Stimulated activated CD4-positive, alpha-beta T cell treated with anti-CD3 and anti-CD28 coated beads, Interleukin-12 subunit alpha, Interleukin-12 subunit beta, amount 100 ng/mL, for 24 hours (primary cell): ENCODE measurements at places on chromosomes 12 and 14.
A peak's percentile ranks its signal among the peaks of the same experiment; 100 is the strongest.

DNA sequence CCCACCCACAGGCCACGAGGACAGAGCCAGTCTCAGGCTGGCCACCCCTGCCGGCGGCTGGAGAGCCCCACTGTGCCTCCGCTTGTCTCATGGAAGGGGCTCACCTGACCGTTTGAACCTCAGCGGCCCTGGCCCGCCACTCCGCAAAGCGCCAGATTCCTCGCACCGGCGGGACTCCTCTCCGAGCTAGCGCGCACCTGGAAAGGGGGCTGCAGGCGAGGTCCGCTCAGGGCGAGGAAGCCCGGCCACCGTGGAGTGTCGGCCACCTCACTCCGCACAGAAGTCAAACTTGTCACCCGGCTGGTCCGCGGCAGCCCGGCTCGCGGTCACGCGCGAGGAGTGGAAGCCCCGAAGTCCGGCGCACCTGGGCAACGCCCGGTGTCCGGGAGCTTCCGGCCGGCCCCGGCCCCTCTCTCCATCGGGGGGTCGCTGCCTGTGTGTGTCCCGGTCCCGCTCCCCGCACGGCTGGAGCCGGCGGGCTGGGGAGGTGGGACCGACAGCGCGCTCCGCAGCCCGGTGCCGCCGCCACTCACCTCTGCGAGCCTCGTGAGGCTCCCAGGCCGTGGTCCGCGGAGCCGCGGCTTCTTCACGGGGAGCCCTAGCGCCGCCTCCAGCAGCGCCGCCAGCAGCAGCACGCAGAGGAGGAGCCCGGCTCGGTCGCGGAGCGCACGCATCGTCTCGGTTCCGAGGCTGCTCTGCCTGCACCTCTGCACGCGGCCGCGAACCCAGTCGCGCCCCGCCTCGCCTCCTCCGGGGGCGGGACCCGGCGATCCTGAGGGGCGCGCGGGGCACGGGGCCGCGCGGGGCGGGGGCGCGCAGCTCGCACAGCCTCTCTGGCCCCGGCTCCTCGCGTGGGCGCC lies at the start of gene ISM2:
TSS of gene ISM2 (minus strand) at position 697 of the 860 bp plus-strand sequence. CDS start at position 674, 23 bp downstream.
- peak; percentile 44 for DNase-seq

DNA sequence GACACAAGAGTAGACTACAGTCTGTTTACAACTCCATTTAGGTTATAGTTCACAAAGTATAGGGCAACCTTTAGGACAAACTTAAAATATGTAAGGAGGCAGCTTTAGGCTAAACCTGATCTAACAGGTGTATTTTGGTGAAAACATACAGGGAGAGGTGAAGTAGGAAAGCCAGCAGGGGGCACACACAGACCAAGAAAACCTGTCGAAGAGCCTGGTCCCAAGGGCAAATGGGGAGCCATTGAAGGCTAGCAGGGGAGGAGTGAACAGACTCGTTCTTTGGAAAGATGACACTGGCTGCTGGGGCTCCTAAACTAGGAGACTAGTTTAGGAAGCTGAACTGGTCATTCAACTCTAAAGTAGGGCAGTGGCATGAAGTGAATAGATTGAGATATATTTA lies 138.8 kb upstream of the WSCD2 start:
- DNase-seq, result no peak

DNA sequence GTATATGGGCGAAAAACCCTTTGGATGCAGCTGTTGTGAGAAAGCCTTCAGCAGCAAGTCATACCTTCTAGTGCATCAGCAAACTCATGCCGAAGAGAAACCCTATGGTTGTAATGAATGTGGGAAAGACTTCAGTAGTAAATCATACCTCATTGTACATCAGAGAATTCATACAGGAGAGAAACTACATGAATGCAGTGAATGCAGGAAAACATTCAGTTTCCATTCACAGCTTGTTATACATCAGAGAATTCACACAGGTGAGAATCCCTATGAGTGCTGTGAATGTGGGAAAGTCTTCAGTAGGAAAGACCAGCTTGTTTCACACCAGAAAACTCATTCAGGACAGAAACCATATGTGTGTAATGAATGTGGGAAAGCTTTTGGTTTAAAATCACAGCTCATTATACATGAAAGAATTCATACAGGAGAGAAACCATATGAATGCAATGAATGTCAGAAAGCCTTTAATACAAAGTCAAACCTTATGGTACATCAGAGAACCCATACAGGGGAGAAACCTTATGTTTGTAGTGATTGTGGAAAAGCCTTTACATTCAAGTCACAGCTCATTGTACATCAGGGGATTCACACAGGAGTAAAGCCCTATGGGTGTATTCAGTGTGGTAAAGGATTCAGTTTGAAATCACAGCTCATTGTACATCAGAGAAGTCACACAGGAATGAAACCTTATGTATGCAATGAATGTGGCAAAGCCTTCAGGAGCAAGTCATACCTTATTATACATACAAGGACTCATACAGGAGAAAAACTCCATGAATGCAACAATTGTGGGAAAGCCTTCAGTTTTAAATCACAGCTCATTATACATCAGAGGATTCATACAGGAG lies 21.4 kb downstream of the ZNF268 start:
- no peak for DNase-seq

DNA sequence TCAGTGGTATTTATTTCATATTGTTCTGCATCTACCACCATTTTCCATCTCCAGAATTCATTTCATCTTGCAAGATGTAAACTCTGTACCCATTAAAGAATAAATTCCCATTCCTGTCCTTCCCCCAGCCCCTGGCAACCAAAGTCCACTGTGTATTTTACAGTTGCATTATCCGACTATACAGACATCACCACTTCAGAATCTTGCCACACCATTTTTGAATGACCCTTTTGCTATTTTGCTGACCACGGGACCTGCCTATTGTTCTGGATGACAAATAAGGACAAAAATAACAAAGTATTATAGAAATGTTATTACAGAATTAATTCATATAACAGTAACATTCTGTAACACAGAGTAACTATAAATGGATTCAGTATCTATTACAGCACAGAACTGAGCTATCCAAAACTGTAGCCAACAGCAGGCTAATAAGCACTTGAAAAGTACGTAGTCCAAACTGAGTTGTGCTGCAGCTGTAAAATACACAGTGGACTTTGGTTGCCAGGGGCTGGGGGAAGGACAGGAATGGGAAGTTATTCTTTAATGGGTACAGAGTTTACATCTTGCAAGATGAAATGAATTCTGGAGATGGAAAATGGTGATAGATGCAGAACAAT lies 61.3 kb downstream of the CDK17 start:
- DNase-seq, result no peak

- DNase-seq, result no peak
Observed at GRCh38 chr14:82067221-82067875, 533.7 kb upstream of the SEL1L start.
